ENCODE measurements at places on chromosomes 5 and 9.

DNA sequence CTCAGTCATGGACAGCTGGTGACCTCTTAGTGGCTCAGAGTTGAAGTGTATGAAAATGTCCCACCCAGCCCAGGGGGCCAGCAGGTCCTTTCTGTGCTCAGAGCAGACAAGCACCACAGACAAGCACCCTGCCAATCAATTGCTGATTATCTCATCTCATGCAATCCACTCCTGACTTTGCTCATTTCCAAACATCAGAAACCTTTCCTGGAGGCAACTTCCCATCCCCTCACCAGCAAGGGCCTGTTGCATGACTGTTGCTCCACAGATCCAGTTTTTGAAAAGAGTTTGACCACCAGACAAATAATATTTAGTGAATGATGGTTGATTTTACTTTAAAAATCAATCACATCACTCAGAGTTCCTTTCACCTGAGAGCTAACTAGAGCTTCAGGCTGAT lies 397.3 kb upstream of the KLF4 start:
- DNase-seq = no peak

DNA sequence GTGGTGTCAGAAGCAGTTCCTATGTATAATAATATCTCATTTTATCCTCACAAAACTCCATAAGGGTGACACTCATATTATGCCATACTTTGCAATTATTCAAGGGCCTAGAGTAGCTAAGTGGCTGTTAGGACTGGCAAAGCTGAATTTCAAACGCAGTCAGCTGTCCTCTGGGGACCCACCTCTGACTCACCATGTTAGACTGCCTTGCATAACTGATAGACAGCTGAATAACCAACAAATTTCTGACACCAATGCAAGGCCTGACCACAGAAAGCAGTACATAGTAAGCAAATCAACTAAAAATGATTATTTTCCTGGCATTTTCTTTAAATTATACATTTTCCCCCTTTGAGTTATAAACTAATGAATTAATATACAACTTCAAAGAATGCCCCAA lies 251.6 kb upstream of the PTGER4 start:
- peak; percentile 77 for DNase-seq

GRCh38 chr9:94150279-94150828 lies 66.1 kb downstream of the PTPDC1 start:
- DNase-seq = no peak

GRCh38 chr5:51172903-51173626 lies 210.2 kb upstream of the ISL1 start:
- no peak for DNase-seq

DNA sequence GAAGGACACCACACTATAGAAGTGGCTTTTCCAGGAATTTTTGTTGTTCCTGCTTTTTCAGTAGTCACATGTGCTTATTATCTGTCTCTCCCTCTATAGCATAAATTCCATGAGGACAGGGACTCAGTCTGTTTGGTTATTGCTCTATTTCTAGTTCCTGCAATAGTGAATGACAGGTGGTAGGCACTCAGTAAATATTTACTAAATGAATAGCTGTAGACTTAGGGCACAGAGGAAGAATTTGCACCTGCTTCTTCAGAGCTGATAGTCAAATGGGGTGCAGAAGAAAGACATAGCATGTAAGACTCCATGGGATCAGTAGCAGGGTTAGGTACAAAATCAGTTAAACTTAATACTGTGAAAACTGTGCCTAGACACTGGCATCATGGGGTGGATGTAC lies 580.2 kb downstream of the CCDC171 start:
- no peak for DNase-seq

DNA sequence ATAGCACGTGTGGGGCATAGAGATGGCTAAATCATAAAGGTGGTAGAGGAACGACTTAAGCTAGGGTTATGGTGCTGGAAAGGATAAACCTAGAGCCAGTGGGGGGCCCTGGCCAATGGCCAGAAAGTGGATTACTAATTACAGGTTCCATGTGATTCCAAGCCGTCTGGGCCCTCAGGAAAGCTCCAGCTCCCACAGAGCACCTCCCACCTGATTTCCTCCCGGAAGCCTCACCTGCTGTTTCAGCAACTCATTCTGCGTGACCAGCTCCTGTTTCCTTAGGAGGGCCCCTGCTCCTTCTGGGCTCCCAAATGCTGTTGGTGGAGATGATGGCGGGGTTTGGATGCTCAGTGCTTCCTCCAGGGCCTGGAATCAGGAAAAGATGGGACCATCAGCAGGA lies 16.2 kb downstream of the GPX3 start:
- DNase-seq = no peak

DNA sequence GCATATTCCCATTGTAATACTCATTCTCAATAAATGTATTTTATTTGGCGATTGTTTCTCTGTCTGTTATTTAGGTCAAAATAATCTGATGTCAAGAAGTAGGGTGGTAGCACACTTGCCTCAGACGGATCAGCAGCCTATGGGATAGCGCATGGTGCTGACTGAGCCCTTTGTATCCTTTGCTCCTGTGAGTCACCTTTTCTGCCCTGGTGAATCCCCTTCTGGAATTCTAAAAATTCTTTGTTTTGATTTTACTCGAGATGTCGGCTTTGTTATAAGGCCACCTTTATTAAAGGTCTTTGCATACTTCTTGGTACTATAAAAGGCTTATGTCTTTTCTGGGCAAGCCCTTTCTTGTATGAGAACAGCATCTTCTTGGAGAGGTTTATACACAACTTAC lies 1187.8 kb downstream of the CDH9 start:
- no peak for DNase-seq

GRCh38 chr5:10632110-10632761 lies 68.4 kb downstream of the ANKRD33B start:
- no peak for DNase-seq

GRCh38 chr9:92730897-92731296 lies 33.7 kb downstream of the BICD2 start:
- DNase-seq = no peak

DNA sequence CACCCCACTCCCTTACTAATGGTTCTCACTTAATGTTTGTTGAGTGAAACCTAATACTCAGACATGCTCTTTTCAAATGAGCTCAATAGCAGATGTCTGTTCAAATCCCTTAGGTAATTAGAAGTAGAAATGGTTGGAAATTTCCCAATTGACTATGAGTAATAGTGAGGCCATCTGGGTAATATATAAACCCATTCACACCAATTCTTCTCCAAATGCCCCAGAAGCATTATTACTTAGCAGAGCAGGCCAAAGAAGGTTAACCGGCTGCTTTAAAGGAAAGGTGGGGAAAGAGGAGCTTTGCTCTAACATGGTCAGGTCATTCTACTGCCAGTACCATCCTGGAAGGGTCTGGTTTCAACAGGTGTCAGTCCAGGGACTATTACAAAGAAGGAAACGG lies 119.5 kb upstream of the MTAP start:
- DNase-seq = peak; percentile 30

- DNase-seq = peak; percentile 36
These were observed 32.7 kb downstream of the ZFAND5 start for GRCh38 chr9:72332351-72332750.

DNA sequence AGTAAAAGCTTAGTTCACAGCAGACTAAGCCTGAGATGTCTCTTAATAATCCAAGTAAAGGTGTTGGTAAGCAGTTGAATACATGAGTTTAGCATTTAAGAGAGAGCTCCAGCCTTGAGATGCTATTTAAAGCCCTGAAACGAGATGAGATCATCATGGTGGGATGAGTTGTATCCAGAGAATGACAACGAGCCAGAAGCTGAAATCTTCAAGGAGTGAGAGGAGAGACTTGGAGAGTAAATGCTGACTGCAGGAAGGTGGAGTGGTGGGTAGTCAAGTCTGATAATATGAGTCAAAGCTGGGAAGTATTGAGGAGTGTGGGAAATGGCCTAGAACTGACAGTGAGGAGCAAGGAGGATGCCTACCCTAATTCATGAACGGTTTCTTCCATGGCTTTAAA lies 53.7 kb downstream of the PLAC8L1 start:
- no peak for DNase-seq

- DNase-seq = no peak
These were observed 203.6 kb downstream of the EDIL3 start for GRCh38 chr5:84181093-84181492.

DNA sequence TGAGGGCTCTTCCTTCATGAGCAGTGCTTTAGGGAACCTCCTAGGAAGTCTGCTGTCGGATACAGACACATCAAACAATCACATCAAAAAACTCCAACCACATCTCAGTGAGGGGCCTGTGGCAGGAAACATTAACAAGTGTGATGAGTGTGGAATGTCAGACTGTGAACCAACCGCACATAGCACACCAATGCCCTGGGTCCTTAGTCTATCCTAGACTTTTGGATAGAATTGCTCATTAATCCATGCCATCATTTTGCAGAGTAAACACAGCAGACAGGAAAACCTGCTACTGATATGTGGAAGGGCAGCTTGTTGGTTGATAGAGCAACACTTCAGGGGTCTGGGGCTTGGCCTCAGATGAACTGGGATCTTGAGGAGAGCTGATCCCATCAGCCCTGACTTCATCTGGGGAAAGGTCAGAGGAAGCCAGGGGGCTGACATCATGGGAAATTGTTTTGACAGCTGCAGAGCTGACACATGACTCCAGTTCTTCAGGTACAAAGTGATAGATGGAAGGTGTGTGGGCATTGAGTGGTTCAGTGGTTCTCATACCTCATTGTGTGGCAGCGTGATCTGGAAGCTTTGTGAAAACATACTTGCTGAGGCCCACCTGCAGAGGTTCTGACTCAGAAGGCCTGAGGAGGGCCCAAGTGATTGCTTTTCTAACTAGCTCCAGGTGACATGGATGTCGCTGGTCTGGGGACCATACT lies 193.3 kb downstream of the DIRAS2 start:
- DNase-seq = no peak

GRCh38 chr5:138408023-138408422 lies 30.8 kb upstream of the REEP2 start:
- DNase-seq = no peak

Data from fibroblast of pulmonary artery (primary cell).